ENCODE measurements at places on chromosomes 5 and 9. TPM values are rescaled to one million over a fixed set of nuclear protein-coding genes. Genes with fewer than 3 reads are reported as not detected.

DNA sequence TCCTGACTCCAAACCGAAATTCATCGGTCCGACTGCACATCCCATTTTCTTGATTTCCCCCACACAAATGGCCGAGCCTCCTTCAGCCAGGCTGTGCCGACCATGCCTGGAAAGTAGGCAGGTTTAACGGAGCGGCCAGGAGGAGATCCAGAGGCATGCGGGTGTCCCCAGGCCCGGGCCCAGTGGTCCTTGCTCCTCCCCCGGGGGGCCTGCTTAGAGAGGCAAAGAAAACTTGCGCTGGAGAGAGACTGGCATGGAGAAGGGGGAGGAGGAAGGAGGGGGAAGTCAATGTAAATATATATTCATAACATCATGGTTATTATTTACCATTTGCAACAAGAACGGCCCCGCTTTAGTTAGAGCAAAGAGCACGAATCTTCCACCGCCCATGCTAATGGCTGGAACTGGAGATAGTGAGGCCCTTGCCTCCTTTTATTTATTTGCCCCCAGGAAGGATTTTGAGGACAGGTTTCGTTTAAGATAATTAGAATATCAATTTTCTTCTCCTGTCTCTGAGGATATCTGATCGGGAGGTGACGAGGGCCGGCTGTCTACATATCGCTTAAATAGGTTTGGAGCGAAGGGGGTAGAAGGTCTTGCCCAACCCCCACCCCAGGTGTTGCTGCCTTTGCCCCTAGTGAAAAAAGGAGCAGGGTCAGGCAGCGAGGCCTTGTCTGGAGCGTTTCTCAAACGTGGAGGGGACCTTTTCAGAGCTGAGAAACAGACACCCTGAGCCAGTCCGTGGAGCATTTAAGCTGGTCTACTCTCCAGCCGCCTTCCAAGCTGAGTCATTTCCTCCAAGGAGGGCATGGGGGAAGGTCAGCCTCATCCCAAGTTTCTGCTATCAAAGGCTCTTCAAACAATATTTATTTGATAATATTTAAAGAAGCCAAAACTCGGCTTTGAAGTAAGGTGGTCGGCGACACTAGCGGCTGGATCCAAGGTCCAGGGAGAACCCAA, 2.5 kb downstream of the BARHL1 start:
- no peak for DNase-seq

DNA sequence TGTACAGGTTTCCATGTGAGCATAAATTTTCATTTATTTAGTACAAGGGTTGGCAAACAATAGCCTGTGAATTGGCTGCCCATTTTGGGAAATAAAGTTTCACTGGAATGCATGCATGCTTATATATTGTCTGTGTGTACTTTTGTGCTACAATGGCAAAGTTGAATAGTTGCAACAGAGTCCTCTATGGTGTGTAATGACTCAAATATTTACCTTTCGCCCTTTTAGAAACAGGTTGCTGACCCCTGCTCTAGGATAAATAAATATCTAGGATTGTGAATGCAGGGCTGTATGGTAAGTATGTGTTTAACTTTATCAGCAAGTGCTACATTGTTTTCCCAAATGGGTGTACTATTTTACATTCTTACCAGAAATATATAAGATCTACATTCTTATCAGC, 47.2 kb downstream of the XRCC4 start:
- no peak for DNase-seq

GRCh38 chr5:54159153-54159892, 151.1 kb downstream of the ARL15 start:
- no peak for DNase-seq

GRCh38 chr9:99113414-99114048, 8.6 kb downstream of the TGFBR1 start:
- DNase-seq: no peak

- DNase-seq: no peak
These were observed 79.2 kb downstream of the C9orf152 start for GRCh38 chr9:110128664-110129329.

The DHX29 gene
- 26.6 TPM for total RNA-seq

The CDKN2B-AS1 gene
- 0.50 TPM for total RNA-seq

The LCN10 gene
- 2.7 TPM for total RNA-seq

The MARVELD2 gene
- total RNA-seq: 24.5 TPM

DNA sequence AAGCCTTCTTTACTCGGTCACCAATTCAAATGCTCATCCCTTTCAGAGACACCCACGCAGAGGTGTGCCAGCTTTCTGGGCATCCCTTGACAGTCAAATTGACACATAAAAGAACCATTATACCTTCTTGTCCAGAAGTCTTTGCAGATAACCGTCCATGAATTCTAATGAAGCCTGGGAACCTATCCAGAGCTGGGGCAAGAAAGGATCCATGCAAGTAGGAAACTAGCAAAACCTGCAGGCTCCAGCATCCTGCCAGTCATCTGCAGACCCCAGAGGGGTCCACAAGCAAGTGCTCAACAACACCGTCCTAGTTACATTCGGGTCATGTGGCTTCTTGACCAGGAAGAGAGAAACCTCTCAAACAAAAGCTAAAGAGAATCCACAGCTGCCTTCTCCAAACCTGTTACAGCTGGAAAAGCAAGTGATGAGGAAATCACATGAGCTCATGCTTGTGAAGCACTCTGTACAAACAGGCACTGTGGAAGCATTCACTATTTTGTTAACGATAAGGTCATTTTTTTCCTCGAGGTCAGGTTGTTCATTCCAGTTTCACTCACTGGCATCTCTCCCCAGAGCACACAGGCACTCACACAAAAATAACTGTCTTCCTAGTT, 80.2 kb upstream of the DMRT1 start:
- no peak for DNase-seq

Measured in esophagus squamous epithelium (tissue), 5 donors.